CD4-positive, alpha-beta memory T cell (primary cell): ENCODE measurements at places on chromosomes 6 and 20. TPM values are rescaled to one million over a fixed set of nuclear protein-coding genes. Genes with fewer than 3 reads are reported as not detected.

Gene ULBP1
- total RNA-seq: not detected

Gene OPN5
- not detected for total RNA-seq

Gene KHDC1
- 1.7 TPM for total RNA-seq

Gene SCRT2
- not detected for total RNA-seq

Gene SYCP2
- total RNA-seq: 4.0 TPM

Gene TEAD3
- total RNA-seq: 0.20 TPM

Gene DNAJC5
- total RNA-seq: 53.3 TPM

DNA sequence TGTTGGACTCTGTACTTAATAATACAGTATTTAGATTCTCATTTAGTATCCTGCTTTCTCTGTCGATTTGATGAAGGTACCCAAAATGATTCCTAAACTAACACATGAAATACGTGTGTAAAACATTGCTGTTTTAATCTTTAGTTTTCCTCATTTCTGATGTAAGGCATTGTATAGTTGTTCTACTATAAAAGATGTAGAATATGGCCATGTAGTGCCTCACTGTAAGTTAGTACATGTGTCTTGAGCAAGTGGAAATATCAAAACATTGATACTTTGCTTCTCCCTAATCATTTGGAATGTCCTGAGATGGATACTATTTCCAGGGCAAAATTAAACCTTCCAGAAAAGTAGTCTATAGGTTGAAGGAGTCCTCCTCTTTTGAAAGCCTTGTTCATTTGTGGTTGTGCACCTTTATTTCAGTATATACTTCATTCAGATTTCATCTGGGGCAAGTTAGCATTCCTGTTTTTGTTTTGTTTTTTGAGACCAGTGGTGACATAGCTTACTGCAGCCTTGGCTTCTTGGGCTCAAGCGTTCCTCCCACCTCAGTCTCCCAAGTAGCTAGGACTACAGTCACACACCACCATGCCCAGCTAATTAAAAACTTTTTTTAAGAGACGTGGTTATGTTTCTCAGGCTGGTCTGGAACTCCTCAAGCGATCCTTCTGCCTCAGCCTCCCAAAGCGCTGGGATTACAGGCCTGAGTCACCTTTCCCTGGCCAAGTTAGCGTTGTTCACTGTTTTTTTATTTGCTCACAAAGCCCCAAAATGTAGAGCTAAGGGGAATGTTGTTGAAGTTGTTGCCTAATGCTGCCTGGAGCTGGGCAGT lies 11.6 kb downstream of the SRSF3 start:
- no peaks in the 10 kb centered on the region for H3K27me3 ChIP-seq
- peaks cover 96% of the 10 kb centered on the region for H3K4me1 ChIP-seq
- H3K4me3 ChIP-seq: no peak overlapping the region
- DNase-seq: no peak
- H3K36me3 ChIP-seq: peaks cover 72% of the 10 kb centered on the region
- H3K27ac ChIP-seq: peak overlapping the region; percentile 3

GRCh38 chr6:163564534-163564933 lies 150.0 kb downstream of the QKI start:
- H3K4me3 ChIP-seq: no peak overlapping the region
- peaks cover 27% of the 10 kb centered on the region for H3K36me3 ChIP-seq
- no peak for DNase-seq
- H3K27me3 ChIP-seq: no peaks in the 10 kb centered on the region
- H3K27ac ChIP-seq: no peak overlapping the region

DNA sequence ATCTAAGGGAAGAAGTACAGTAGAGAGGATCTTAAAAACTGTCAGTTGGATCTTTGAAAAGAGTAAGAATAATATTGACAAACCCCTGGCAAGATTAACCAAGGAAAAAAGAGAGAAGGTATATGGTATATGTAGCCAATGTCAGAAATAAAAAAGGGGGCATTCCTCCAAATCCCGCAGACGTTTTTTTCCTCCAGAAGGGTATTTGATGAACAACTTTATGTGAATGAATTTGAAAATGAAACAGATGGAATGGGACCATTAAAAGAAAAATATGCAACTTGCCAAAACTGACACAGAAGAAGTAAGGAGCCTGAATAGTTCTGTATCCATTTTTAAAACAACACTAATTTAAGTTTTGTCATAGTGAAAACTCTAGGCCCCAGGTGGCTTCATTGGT lies 35.7 kb downstream of the GFRA4 start:
- DNase-seq: no peak
- no peaks in the 10 kb centered on the region for H3K4me1 ChIP-seq
- H3K27me3 ChIP-seq: no peaks in the 10 kb centered on the region
- H3K36me3 ChIP-seq: no peaks in the 10 kb centered on the region
- no peak overlapping the region for H3K27ac ChIP-seq
- no peak overlapping the region for H3K4me3 ChIP-seq

- H3K4me3 ChIP-seq: no peak overlapping the region
- H3K27ac ChIP-seq: no peak overlapping the region
- H3K4me1 ChIP-seq: no peaks in the 10 kb centered on the region
- H3K36me3 ChIP-seq: no peaks in the 10 kb centered on the region
Observed at GRCh38 chr6:15061908-15062515, 183.9 kb upstream of the JARID2 start.

- H3K4me3 ChIP-seq: no peak overlapping the region
- no peaks in the 10 kb centered on the region for H3K27me3 ChIP-seq
- H3K27ac ChIP-seq: no peak overlapping the region
- no peaks in the 10 kb centered on the region for H3K4me1 ChIP-seq
Observed at GRCh38 chr6:84340422-84340821, 113.0 kb upstream of the CEP162 start.

- H3K36me3 ChIP-seq: no peaks in the 10 kb centered on the region
- H3K4me1 ChIP-seq: no peaks in the 10 kb centered on the region
- DNase-seq: no peak
- no peak overlapping the region for H3K27ac ChIP-seq
Observed at GRCh38 chr6:119821380-119821779, 471.8 kb upstream of the MAN1A1 start.

DNA sequence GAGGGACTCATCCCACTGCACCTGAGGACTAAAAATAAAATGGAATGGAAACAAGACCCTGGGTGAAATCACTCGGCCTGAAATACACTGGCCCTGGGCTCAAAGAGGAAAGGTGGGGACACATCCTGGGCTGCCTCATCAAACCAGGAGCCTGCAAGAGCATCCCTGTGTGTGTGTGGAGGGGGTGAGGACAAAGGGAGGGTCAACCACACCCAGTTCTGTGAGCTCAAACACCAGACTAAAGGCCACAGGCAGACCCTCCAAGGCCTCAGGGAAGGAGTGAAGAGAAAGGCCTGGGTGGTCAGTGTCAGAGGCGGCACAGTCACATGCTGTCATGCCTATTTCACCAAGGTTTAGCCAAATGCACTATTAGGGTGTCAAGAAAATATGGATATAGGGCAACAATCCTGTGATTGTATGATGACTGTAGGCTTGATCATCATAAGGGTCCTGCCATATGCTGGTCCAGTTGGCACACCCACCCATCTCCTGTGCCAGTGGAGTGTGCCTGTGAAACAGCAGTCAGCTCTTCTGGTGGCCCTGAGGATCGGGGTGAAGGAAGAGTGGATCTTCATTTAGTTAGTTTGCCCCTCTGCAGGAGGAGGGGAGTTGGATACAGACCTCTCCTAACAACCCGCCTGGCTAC lies 28.9 kb downstream of the SRSF3 start:
- no peaks in the 10 kb centered on the region for H3K36me3 ChIP-seq
- no peak overlapping the region for H3K27ac ChIP-seq
- no peak for DNase-seq

DNA sequence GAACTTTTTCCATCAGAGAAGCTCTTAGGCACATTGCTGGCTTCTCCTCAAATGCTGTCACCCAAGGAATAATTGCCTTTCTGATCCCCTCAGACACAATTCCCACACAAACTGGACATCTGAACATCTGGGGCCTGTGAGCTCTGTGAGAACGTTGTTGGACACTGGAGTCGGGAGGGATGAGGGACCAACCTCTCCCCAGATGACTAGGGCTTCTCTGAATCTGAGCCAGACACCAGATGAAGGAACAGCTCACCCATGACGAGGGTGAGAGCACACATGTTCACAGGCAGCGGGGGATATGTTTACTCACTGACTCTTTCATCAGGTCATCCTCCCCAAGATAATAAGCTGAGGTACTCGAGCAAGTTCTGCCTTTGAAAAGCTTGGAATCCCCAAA lies 283.9 kb upstream of the SUPT3H start:
- H3K4me3 ChIP-seq: no peak overlapping the region
- DNase-seq: no peak

GRCh38 chr20:20003031-20003954 lies 13.9 kb upstream of the NAA20 start:
- DNase-seq: peak; percentile 4
- H3K36me3 ChIP-seq: no peaks in the 10 kb centered on the region
- no peak overlapping the region for H3K27ac ChIP-seq
- no peaks in the 10 kb centered on the region for H3K27me3 ChIP-seq
- no peak overlapping the region for H3K4me3 ChIP-seq

DNA sequence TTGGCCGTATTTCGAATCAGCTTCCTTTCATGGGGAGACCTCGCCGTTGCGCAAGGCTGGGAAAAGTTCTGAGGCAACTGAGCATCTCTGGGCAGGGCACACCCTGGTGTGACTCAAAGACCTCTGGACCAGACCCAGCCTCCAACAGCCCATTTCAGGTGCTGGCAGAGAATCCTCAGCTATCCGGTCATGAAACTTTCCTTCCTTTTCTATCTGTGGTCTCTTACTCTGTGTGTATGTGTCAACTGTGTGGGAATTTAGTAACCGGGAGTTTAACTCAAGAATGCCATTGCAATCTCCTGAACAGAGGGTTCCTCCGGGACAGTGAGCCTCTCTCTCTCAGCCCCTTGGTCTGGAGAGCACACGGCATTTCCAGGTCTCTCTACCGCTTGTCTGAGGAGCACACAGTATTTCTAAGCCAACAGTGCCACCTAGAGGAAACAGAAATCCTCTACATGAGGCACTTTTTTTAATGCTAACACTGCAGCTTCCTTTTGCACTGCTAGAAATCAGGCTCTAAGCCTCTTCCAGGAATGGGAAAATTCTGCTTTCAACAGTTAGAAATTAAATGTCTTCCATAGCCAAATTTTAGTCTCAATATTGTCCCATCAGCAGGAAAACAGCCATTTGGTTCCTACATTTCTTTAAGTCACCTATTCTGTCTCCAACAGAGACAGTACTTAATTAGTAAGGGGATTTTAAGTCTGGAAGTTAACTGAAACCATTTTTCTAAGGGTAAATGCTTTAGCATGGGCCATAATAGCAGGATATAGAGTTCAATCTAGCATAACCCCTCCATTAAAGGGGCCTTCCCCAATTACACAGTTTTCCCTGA lies 32.7 kb downstream of the PLN start:
- no peaks in the 10 kb centered on the region for H3K4me1 ChIP-seq
- H3K36me3 ChIP-seq: no peaks in the 10 kb centered on the region
- no peak overlapping the region for H3K27ac ChIP-seq
- H3K27me3 ChIP-seq: no peaks in the 10 kb centered on the region

DNA sequence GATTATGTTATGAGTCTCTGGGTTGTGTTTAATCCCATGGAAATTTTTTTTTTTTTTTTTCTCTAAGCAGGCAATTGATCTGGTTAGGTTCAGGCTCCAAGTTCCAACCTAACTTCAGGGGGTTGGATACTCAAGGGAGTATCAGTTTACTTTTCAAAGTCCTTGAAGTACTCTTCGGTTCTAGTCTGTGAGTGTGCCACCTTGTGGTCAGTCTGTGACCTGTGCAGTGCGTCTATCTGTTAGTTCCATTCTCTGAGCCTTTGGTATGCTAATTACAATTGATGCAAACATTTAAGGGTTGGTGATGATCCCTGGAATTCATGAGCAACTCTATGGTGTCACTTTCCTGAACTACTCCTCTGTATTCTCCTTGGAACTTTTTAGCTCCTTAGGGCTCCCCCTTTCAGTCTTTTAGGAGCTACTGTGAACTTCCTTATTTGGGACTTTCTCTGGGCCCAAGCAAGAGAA lies 342.0 kb downstream of the SOX4 start:
- H3K27me3 ChIP-seq: no peaks in the 10 kb centered on the region
- H3K4me3 ChIP-seq: no peak overlapping the region
- H3K27ac ChIP-seq: no peak overlapping the region

GRCh38 chr6:156779206-156780094 lies 2.3 kb downstream of the ARID1B start:
- peak overlapping the region; percentile 71 for H3K27ac ChIP-seq
- H3K4me3 ChIP-seq: peak overlapping the region; percentile 62
- H3K27me3 ChIP-seq: no peaks in the 10 kb centered on the region
- peak; percentile 39 for DNase-seq

GRCh38 chr6:72654071-72654621 lies 32.3 kb downstream of the KCNQ5 start:
- no peaks in the 10 kb centered on the region for H3K4me1 ChIP-seq
- no peak overlapping the region for H3K4me3 ChIP-seq
- H3K27ac ChIP-seq: no peak overlapping the region
- no peak for DNase-seq

DNA sequence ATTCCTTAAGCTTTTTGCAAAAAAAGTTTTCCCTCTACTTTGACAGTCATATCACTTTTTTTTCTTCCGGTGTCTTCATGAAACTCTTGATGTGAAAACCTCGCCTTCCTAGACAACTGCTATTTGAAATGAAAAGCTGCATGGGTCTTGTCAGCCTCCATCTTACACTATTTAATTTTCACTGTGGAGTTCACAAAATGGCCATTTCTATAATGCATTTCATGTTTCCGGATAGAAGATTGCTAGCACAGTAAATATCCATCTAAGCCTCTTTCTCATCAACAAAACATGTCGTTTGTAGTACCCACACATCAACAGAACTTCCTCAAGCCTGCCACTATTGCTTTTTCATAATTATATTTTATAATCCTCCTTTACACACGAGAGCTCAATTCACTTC lies 204.9 kb upstream of the ID4 start:
- DNase-seq: no peak
- no peaks in the 10 kb centered on the region for H3K4me1 ChIP-seq
- no peaks in the 10 kb centered on the region for H3K27me3 ChIP-seq
- no peaks in the 10 kb centered on the region for H3K36me3 ChIP-seq
- H3K27ac ChIP-seq: no peak overlapping the region
- H3K4me3 ChIP-seq: no peak overlapping the region

GRCh38 chr20:18397030-18397429 lies 69.8 kb downstream of the DZANK1 start:
- H3K4me1 ChIP-seq: no peaks in the 10 kb centered on the region
- DNase-seq: no peak
- no peak overlapping the region for H3K4me3 ChIP-seq
- no peak overlapping the region for H3K27ac ChIP-seq
- H3K27me3 ChIP-seq: no peaks in the 10 kb centered on the region

DNA sequence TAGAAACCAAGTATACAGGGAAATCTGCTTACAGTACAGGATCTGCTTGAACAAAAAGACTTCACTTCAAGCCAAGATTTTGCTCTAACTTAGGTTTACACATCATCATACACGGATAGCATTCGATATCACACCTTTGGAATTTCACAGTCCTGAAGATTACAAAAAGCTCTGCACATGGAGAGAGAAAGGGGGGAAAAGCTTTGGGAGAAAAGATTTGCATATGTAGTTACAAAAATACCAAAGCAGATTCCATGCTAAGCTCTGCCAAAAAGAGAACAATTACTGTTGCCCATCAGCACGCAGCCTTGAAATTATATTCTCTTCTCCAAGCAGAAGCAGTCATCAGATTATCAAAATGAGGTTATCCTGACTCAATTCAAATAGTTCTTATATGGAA lies 62.0 kb downstream of the HIVEP2 start:
- H3K27me3 ChIP-seq: no peaks in the 10 kb centered on the region
- no peak overlapping the region for H3K4me3 ChIP-seq
- H3K4me1 ChIP-seq: peaks cover 100% of the 10 kb centered on the region
- no peaks in the 10 kb centered on the region for H3K36me3 ChIP-seq

GRCh38 chr20:50918403-50918802 lies 12.8 kb downstream of the ADNP start:
- no peak overlapping the region for H3K27ac ChIP-seq
- no peaks in the 10 kb centered on the region for H3K27me3 ChIP-seq
- no peak overlapping the region for H3K4me3 ChIP-seq
- peaks cover 89% of the 10 kb centered on the region for H3K4me1 ChIP-seq
- no peak for DNase-seq
